ENCODE measurements at places on chromosomes 5 and 9.

DNA sequence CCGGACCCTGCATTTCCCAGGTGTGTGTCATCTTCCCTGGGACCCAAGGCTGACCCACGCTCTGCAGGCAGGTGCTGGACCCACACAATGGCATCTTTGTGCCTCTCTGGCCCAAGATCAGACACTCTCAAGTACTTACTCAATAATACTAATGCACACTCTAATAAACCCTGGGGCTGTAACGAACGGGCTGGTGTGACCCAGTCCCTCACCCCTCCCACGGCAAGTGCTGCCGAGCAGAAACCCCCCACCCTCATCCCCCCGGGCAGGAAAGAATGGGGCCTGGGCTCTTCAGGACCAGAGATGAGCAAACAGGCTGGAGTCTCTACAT, 1.1 kb upstream of the OBP2B start:
- no peak for DNase-seq

DNA sequence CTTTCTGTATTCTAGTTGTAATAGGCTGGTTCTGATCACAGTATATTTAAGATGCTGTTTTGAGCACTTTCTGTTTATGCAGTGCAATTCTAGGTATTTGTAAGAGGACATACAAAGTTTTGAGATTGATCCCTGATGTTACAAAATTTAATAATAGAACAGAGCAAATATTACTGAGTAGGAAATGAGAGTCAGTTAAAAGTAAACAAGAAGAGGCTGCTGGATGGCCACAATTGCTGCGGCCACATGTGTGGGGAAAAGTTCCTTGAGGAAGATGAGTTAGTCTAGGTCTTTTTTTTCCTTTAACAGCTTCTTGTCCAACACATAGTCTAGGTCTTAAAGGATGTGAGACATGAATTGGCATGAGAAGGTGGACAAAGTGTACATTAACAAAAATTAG, 11.3 kb downstream of the EHMT1 start:
- no peak for DNase-seq

DNA sequence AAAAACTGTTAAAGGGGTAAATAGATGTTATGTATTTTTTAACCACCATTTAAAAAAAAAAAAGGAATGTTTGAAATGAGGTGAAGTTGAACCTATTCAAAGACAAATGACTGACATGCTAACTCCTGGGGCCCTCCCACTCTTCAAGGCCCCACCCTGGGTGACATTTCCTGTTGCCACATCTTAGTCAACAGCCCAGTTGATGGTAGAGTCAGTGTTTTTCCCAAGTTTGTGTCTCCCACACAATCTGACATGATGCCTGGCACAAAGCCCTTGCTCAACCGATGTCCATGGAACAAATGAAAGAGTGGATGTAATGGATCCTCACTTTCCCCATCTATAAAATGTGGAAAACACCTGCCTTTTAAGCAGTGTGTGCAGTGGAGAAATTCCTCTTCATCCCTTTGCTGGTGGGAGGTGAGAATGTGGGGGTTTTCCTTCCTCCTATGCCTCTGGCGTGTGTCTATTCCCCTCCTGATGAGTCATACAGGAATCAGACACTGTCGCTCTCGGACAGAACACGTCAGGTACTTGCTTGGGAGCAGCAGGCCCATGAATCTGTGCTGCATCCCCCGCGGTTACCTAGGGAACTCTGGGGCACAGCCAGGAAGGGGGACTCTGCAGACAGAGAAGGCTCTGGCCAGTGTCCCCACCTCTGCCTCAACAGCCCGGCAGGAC, 13.7 kb upstream of the ADRA1B start:
- no peak for DNase-seq

- DNase-seq, result no peak
Observed at GRCh38 chr9:128540634-128541360, 11.6 kb upstream of the SPTAN1 start.

- DNase-seq, result no peak
Observed at GRCh38 chr9:122265149-122265915, 650 bp downstream of the MRRF start.

DNA sequence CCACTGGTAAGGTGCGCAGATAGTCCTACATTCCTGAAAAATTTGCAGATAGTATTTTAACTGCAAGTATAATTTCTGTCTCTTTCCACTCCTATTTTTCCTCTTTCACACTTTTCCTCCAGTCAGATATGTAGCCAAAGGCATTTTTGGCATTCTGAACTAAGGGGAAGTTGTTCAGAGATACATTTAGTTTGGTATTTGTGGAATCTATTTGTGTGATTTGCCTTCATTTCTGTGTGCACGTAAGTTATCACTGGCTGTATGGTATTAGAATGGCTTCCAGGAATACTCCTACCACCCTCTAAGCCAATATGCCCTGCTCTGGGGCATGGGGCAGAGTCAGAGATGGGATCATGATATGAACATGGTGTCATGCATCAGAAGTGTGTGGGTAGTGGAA, 45.8 kb upstream of the GRAMD2B start:
- no peak for DNase-seq

- peak; percentile 53 for DNase-seq
Observed at GRCh38 chr5:181261320-181262049, 542 bp upstream of the TRIM52 start.

GRCh38 chr5:51495672-51496071, 112.4 kb downstream of the ISL1 start:
- no peak for DNase-seq

DNA sequence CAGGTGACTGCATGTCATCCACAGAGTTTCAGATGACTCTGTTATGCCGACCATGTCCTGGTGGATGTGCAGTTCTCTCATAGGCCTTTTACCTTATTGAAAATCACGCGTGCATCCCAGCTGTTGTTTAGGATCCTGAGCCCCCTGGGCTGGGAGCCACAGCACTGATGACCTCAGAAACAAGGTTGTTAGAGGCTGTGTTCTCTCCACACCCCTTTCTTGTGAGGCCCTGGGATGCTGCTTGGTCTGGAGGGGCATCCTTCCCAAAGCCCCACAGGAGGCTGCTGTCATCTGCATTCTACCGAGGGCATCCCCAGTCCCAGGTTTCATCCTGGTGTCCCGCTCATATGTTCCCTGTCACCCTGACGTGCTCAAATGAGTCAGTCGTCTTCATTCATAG, 76.5 kb upstream of the IRX4 start:
- no peak for DNase-seq

GRCh38 chr5:89596821-89597220, 713.8 kb upstream of the MEF2C start:
- no peak for DNase-seq

GRCh38 chr9:110115341-110115820, 92.6 kb downstream of the C9orf152 start:
- DNase-seq, result no peak

- no peak for DNase-seq
Observed at GRCh38 chr5:9373571-9373970, 172.3 kb downstream of the SEMA5A start.

- DNase-seq, result no peak
Observed at GRCh38 chr9:130981756-130982137, 27.2 kb upstream of the LAMC3 start.

DNA sequence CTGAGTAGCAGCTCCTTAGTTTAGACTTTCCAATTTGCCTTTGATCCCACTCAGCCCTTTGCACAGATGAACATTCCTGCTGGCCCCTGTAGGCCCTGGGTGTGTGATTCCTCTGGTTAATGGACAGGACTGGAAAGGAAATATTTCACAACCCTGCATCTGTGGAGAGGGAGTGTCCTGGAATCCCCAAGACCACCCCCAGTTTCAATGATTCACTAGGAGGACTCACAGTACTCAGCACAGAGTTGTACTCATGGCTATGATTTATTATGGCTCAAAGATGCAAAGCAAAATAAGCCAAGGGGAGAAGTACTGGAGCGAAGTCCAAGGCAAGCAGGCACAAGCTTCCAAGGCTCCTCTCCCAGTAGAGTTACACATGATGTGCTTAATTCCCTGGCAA, 42.4 kb upstream of the TJP2 start:
- DNase-seq, result no peak

- DNase-seq, result no peak
Observed at GRCh38 chr9:89122949-89123348, 55.7 kb downstream of the SHC3 start.

GRCh38 chr5:30981576-30981975, 211.9 kb upstream of the CDH6 start:
- DNase-seq, result no peak

DNA sequence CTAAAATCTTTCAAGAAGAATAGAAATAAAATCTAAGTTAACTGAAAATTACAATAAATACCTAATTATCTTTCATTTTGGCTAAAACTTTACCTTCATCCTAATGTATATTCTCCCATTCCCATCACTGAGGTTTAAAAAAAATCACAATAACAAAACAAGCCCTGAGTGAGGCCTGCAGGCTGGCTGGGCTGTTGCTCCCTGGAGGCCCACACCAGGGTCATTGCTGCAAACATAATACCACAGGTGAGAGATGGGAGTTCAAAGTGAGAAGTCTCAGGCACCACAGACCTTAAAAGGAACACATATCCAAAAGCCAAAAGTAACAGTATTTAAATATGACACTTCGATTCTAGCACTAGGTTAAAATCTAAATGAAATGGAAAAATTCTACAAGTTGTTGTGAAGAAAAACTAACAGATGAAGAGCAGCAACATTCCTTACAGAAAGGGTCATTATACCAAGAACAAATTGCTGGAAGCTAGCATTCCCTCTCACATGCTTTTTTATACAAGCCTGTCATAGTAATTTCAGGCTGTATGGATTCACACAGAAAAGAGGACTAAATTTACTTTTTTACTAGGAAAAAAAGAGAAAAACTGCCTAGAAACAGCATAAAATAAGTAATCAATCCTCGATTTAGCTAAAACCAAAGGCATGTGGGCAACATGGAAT, 57.8 kb downstream of the AUH start:
- DNase-seq, result no peak

DNA sequence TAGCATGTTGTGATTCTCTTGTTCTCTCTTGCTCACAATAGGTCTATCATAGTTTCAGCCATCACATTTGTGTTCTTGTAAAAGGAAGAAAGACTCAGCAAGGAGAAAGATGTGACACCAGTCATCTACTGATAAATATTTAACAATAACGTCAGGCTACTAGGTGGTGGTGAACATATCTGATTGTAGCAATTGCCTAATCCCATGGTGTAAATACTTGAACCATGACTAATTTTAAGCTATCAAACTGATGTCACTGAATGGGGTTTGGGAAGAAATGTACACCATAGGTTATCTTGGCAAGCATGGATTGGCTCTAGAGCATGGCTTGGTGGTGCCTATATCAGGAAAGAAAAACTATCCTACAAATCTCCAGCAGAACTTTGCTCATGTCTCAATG, 16.6 kb downstream of the DMRTA1 start:
- no peak for DNase-seq

- no peak for DNase-seq
Observed at GRCh38 chr5:150786876-150787275, 8.3 kb downstream of the SMIM3 start.

DNA sequence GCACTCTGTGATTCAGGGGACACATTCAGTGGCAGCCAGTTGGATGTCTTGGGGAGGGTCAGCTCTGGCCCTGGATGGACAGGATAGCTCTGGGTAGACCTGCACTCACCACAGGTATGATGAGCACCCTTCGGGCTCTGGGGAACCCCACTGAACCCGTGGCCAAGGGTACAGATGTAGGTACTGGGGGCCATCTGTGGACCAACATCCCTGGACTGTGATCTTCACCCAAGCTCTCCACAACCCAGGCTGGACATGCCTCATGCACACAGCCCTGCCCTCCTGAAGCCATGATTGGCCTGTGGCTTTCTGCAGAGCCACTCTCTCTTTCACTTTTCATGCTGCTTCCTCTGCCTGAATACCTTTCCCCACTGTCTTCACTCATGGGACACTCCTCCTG, 15.6 kb upstream of the ACSL6 start:
- no peak for DNase-seq

GRCh38 chr5:179869641-179870402, 11.2 kb upstream of the MRNIP start:
- DNase-seq, result no peak

- no peak for DNase-seq
Observed at GRCh38 chr9:135671591-135672041, 8.5 kb downstream of the LCN9 start.

GRCh38 chr5:72474516-72474915, 32.7 kb downstream of the ZNF366 start:
- no peak for DNase-seq

- no peak for DNase-seq
Observed at GRCh38 chr5:94693043-94693822, 74.8 kb downstream of the SLF1 start.

DNA sequence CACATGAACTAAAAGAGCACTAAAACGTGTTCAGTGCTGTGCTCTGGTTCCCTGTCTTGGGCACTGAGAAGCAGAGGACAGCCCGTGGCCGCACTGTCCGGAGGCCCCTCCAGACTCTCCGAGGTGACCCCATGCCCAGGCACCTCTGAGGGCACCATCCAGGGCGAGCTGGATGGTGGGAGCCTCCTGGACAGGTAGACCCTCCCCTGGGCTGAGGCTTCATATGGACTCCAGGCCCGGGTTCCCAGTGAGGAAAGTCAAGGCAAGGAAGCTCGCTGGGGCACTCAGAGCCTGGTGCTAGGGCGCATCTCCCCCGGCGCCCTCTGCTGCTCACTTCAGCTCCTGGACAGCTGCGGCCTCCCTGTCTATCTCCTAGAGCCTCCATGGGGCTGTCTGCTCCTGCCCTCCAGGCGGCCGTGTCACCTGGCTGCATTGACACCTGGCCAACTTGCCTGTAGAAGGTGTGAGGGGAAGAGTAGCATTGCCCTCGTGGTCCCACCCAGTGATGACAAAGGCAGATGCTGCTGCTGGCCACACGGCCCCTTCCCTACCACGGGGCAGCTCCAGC, 178.2 kb upstream of the IRX1 start:
- no peak for DNase-seq

GRCh38 chr9:80948066-80948465, 741.3 kb downstream of the TLE1 start:
- no peak for DNase-seq

GRCh38 chr9:94825611-94825958, 99.1 kb downstream of the AOPEP start:
- no peak for DNase-seq

DNA sequence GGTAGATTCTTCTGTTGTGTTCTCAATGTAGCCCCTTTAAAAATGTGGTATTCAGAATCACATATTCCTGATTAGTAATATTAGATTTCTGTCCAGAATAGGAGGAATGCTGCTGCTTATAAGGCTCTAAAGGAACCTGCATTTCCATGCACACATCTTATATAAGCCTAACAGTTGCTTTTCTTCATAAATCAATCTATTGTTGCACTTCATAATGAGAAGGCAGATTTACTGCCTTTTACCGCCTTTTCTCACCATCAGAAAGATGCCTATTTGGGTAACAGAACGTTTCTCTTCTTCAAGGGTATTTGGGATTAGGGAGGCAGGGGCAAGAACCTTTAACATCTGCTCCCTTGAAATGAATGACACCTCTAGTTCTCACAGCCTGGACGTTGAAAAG, 243.4 kb downstream of the MLLT3 start:
- no peak for DNase-seq

DNA sequence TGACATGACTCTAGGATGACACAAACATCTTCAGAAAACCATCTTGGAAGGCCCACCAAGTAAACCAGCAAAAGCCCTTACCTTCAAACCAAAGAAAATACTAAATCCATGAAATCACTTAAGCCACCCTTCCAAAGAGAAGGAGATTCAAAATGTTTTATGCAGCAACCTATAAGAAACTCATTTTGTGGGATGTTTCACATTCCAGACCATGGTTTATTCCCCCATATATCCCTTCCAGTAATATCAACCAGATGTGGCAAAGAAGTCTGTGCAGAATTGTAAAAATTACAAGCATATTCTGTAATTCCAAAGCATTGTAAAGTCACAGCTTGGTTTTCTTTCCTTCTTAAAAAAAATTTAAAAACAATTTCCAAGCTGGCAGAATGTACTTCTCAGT, 117.4 kb downstream of the SLIT3 start:
- no peak for DNase-seq
